ENCODE measurements at places on chromosomes 6 and 20.

DNA sequence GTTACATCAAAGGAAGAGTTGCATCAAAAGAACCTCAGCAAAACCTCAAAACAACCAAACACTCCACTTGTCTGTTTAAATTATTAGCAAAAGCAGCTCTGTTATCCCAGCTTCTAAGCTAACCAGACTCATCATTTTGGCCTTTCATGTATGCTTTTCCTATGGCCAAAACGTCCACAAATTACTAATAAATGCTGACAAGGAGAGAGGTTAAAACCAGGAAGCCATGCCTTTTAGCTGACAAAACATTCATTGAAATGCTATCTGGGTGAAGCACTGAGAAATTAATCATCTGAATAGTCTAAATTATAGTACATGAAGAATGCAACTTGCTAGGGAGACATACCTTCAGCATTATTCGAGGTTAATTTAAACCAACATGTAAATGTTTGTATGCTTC is 80.6 kb downstream of the LAMA2 start:
- DNase-seq = no peak

DNA sequence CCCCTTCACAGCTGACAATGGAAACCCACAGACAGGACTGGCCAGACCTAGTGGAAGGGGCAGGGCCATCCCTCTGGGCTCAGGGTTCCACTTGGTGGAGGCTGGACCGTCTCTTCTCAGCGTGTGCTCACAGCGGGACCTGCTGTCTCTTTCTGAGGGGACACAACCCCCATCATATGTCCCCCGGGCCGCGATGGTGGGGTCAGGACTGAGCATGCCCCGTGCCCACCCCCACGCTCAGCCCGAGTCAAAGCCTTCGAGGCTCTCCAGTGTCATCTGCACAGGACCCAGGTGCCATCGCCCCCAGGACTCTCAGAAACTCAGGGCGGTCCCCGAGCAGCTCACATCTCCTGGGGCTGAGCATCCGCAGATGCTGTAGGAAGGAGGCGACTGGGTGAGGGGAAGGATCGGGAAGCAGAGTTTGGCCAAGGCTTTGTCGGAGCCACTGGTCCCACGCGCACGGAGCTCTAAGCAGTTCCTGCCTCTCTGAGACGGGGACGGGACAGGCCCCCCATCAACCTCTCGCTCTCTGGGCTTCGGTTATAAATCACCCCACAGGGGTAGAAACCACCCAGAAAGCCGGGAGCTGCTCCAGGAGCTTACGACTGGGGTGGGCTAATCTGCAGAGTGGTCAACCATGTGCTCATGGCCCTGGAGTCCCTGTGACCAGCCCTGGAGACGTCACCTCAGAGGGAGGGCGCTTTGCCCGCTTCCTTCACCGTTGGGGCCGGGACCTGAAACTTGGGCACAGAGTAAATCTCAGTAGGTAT is 183.4 kb upstream of the SULF2 start:
- DNase-seq = no peak

GRCh38 chr6:699319-699718 is 6.4 kb upstream of the EXOC2 start:
- DNase-seq = no peak

DNA sequence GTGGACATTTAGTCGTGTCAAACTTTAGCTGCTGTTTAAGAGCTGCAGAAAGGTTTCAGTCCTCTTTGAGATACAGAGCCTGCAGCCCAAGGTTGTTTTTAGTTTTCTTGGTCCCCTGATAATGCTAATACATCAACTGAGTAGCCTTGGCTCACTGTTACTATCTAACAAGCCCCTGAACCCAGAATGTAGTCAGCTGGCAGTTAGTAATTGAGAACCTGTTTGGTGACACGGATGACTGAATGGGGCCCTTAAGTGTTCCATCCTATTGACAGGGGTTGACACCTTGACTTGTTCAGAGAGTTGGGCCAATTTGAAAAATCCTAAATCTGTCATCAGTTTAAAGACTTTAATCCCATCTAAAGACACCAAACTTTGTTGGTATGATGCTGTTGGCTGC is 2.8 kb downstream of the RTN4IP1 start:
- no peak for DNase-seq

DNA sequence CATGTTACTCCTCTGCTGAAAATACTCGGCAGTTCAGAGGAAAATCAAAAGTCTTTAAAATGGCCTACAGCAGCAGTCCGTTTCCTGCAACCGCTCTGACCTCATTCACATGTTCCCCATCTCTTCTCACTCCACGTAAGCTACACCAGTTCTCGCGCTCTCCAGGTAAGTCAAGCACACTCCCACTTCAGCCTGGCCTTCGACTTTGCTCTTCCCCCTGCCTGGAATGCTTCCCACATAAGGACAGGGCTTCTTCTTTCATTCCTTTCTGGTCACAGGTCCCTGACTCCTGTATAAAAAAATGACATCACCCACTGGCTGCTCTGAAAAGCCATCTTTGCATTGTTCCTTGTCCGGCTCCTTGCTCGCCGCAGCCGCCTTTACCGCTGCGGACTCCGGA is 42.7 kb downstream of the MGME1 start:
- DNase-seq = no peak

DNA sequence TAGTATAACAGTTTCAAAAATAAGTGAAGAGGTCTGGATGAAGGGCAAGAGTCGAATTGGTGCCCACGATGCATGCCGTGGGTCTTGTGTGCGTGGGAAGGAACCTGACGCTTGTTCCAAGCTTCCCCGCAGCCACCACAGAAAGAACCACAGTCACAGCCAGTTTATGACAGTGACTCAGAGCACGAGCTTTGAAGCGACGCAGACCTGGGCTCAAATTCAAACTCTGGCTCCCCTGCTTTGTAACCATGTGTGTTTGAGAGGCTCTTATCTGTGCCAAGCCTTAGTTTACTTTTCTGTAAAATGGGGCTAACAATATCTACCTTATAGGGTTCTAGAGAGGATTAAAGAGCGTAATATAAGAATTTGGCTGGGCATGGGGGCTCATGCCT is 65.5 kb downstream of the SYNJ2 start:
- DNase-seq = peak; percentile 55

DNA sequence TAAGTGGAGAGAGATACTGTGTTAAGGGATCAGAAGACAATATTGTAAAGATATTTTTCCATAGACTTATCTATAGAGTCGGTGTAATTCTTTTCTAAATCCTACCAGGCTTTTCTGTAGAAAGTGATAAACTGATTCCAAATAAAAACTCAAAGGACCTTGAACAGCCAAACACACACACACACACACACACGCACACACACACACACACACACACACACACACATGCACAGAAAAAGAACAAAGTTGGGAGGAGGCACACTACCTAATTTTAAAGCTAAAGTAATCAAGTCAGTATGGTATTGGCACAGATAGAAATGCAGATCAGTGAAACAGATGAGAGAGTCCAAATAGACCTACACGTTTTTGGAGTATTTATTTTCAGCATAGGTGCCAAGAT is 456.2 kb downstream of the CDC5L start:
- DNase-seq = no peak

DNA sequence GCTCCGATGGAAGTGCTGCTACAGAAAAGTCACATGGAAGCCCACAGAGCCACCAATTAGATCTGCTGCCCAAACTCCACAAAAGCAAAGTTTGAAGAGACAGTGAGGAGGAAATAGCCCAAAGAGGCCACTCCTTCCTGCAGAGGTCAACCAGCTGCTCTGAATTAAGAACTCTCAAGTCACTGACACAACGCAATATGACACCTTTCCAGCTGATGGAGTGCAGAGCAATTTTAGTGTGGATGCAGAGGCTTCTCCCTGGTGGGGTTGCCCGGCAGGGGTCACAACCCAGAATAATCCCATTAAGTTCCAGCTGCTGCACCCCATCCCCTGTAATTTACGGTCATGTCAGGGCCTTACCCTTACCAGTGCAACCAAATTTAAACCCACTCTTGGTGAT is 361.9 kb upstream of the JARID2 start:
- no peak for DNase-seq

DNA sequence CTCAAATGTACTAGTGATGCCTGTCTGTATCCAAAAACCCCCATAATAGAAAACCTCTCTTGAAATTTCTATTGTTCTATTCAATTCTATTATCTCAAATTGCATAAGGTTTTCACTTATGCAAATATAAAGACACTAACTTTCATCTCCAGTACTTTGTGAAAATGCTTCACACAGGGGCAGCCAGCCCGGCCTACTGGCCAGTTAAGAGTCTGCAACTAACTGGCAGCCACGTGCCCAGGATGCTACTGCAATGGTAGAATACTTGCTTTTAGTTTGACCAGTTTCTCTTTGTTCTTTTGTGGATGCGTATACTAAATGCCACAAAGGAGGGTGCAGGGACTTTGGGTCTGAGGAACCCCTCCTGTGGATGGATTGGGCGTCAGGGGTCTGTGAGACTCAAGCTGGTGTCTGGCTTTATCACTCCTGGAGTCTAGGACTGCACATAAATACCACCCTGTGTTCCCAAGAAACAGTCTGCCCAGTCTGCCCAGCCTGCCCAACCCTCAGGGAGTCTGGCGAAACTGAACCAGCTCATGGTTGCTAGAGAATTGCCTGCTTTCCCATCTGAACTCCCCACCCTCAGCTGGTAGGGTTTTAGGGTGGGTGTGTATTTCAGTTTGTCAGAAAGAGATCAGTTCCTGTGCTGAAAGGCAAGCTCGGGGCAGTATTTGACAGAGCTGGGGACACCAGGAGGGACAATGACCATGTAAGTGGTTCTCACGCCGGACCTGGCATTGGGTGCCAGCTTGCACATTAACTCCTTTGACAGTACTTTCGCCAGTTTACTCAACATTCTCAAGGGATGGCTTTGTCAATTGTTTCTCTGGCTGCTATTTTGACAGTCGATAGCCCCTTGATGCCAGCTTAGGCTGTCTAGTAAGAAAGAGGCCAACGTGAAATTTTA is 558.2 kb upstream of the JAG1 start:
- DNase-seq = no peak

DNA sequence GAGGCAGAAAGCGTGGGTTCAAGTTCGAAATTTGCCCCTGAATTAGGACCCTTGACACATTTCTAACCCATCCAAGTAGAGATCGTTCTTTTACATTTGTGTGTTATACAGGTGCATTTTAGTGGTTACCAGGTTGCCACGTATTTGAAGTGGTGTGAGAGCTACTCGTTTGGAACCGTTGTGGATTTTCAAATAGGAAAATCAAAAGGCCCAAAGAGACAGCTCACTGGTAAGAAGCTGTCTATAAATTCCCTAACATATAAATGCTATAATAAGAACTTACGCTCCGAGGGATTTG is 1.6 kb upstream of the REV3L start:
- DNase-seq = no peak

DNA sequence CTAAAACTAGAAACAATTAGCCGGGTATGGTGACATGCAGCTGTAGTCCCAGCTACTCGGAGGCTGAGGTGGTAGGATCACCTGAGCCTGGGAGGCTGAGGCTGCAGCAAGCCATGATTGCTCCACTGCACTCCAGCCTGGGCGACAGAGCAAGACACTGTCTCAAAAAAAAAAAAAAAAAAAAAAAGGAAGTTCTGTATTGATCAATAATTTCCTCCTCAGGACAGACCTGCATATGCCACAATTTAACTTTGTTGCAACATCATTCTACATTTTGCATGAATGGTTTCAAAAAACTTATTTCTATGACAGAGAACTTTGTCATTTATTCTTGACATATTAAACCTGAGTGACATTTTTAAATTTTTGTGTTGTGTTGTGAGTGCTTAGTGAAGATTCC is 5.5 kb downstream of the DNAJC5 start:
- no peak for DNase-seq

- no peak for DNase-seq
Observed at GRCh38 chr6:90412538-90413369, 116.1 kb upstream of the BACH2 start.

DNA sequence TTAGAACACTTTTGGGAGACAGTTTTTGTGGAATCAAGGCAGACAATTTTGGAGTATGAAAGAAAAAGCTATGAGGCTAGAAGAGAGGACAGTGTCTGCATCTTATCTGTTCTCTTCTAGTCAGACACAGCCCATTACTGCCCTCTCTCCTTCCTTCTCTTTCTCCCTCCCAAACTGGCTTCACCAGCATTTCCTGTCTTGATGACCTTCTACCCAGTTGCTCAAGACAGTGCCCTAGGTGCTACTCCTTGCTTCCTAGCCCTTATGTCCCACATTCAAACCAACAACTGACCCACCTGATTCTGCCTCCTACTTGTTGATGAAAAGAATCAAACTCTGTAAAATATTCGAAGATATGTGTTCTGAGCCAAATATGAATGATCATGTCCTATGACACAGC is 116.4 kb upstream of the RIPOR2 start:
- no peak for DNase-seq

DNA sequence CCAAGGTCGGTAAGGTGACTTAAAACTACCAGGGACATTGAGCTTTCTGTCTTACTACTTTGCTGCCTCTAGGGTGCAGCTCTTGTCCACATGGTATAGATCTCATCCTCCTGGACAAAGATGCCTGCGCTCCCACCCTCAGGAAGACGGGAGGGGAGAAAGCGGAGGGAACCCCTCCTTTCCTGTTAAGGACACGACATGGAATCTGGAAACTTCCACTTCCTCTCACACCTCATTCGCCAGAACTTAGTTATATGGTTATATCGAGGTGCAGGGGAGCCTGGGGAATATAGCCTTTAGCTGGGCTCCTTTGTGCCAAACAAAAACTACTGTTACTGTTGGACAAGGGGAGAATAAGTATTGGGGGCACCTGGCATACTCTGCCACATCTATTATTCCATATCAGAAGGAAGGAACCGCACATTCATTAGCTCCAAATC is 224.3 kb upstream of the TSHZ2 start:
- DNase-seq = no peak

DNA sequence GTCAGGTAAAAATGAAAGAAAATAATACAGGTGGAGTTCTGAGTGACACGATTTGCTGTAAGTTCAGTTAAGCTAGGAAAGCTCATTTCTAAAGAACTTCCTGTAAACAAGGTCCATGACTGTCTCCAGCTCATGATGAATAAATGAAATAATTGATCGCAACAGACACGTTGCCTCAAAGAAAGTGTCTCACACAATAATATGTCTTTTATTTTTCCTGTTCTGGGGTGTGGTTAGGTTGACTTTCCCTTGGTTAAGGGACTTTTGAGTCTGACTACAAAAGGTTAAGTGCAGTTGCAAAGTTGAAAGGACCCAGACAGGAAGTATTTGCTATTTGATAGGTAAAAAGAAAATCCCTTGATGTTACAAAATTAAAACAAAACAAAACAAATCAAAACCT is 304.2 kb upstream of the PRDM1 start:
- no peak for DNase-seq

- DNase-seq = no peak
Observed at GRCh38 chr20:59010321-59010994, 3.4 kb upstream of the CTSZ start.

All from activated T-helper 9 cell treated with anti-CD3 and anti-CD28 coated beads, Interleukin-2, amount 50 U/mL, for 16 hours (primary cell).